ENCODE measurements at places on chromosomes 2 and 18.

GRCh38 chr2:35891528-35891927, 464.1 kb upstream of the CRIM1 start:
- DNase-seq: no peak

GRCh38 chr2:14342313-14342712, 290.2 kb upstream of the LRATD1 start:
- no peak for DNase-seq

DNA sequence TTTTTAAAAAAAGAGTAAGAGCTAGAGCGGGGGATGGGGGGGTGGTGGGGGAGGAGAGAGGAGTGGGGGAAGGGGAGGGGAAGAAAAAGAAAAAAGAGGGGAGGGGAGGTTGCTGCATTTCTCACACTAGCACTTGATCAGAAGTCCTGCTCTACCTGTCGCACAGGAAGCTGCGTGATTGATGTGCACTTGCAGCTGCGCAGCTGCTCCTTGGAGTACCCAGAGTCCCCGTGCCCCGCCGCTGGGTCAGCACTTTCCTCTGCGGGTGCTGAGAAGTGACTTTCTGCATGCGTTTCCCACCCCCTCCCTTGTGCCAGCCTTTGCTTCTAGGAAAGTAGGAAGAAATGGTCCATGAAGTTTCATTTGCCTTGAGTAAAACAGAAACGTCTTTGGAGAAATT, 297.3 kb downstream of the ETAA1 start:
- DNase-seq: no peak

DNA sequence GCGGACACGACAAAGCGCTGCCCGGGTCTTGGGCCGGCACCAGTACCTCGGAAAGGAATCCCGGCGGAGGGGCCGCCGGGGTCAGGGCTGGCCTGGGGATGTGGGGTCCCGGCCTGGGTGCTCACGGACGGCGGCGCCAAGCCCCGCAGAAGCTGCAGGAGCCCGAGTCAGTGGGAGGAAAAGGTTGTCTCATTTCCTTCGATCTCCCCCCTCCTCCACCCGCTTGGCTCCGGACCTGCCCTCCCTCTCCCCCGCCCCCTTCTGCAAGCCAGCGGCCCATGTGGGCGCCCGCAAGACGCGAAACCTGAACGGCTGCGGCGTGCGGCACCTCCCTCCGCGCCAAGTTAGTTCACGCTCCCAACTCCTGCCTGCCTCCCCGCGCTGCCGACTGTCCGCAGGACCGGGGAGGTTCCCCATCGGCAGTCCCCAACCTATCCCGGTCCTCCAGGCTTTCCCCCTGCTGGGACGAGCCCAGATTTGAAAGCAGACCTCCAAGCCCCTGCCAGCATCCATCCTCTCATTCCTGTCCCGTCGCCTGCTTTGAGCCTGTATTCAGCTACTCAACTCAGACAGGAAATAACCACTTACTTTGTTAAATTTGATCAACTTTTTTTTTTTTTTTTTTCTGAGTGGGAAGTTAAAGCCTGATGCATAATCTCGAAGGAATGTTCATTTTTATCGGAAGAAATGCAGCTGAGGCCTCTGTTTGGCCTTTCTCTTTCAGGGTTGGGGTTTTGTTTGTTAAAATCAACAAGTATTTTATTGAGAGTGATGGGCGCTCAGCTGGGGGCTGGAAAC, at the start of gene EVA1A:
TSS of gene EVA1A (minus strand) at position 172 of the 798 bp plus-strand sequence. CDS start 42,799 bp downstream, outside the sequence.
- DNase-seq: no peak

DNA sequence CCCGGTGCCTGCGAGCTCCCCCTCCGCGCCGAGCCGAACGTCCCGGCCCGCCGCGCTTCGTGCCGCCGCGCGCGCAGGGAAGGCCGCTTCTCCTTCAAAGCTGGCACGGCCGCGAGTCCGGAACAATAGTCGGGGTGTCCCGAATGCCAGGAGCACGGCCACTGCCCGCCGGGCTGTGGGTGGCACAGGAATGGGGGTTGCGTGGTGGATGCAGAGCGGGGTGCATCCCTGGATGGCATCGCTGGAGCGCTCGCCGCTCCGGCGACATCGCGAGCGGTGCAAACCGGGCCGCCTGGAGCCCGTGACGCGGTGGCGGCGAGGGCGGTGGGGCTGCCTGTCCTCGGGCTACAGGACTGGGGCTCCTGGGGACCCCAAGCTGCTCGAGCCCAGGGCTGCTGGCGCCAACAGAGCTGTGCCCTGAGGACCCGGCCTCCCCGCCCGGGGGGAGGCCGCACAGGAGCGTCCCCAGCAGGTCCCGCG, 1.1 kb upstream of the SATB2 start:
- peak; percentile 21 for DNase-seq

DNA sequence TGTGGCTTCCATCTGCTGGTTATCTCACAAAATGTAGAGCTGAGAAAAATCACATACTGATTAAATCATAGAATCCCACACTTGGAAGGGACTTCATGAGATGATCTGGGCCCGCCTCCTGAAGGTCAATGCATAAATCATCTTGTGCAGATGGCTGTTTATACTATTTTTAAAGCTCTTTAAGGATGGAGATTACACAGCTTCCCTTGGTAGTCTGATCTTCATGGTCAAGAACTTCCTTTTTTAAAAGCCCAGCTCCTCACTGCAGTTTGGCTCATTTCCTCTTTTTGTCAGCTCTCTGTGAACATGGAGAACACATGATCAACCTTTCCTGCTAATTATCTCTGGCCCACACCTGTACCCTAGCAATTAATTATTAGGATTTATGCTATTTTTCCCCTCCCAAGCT, 25.9 kb downstream of the GCG start:
- no peak for DNase-seq

- DNase-seq: no peak
Observed at GRCh38 chr2:205898744-205899143, 187.2 kb downstream of the INO80D start.

DNA sequence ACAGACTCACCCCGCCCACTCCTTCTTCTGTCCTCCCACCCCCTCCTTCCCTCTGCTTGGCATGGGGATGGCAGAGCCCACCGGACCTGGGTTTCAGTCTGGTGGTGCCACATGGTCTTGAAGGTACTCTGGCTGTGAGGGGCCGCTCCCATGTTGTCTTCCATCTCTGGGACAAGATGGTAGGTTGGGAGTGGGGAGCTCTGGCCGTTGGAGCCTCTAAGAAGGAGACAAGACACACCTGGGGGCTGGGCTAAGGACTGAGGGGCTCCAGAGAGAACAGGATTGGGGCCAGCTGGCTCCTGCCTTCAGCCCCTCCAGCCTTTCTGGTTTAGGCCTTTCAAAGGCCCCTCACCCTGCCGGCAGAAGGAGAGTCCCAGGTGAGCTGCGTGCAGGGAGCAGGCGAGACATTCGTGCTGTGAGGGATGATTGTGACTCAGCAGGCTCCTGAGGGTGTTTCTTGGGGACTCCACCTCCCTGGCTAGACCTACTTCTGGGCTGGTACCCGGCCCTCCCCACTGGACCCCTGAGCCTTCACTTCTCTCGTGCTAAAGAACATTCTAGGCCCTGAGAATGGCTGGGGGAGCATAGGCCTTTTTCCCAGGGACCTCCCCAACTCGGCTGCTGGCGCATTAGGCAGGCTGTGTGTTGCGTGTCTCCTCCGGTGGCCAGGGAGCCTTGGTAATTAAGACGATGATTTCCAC, 128.2 kb upstream of the HAAO start:
- no peak for DNase-seq

GRCh38 chr2:17858064-17858463, 20.4 kb upstream of the KCNS3 start:
- DNase-seq: no peak

DNA sequence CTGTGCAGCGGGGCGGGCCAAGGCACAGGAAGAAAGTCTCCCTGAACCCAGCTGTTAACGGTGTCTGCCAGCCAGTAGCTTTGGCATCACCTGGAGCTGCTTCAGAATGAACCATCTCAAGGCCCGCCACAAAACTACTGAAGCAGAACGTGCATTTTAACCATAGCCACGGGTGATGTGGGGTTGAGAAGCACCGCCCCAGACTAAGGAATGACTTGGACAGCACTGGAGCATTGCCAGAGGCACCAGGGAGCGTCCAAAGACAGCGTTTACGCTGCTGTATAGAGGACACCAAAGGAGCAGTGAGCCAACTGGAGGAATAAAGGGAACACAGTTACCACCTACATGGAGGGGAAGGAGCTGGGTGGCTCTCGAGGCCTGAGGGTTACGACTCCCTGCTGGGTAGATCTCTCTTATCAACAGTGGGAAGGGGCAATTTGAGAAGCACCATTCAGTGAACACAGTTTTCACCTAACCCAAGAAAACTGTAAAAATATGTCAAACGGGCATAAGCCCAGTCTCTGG, 28.4 kb upstream of the LONRF2 start:
- no peak for DNase-seq

DNA sequence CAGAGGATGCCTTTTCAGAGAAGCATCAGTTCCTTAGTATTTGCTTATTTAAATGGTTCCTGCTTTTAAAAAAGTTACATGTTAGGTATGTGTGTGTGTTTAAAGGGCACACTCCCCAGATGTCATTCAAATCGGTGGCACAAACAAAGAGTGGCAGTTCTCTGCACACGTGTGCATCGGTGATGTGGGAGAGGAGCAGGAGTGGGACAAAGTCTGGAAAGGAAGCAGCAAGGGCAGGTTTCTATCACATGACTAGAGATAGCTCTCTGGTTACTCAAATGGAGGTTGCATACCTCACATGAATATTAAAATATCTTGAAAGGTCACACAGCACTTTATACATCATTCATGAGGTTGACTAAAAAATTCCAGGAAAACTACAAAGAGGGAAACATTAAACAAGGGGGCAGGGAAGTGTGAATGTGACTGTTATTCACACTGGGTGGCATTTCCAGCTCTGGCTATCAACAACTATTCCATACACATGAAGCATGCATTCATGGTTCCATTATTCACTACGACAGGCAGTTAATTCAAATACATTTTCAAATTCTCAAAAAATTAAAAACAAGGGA, 64.7 kb downstream of the SEPTIN10 start:
- no peak for DNase-seq

- no peak for DNase-seq
Observed at GRCh38 chr2:146659976-146660375, 1184.9 kb upstream of the ACVR2A start.

DNA sequence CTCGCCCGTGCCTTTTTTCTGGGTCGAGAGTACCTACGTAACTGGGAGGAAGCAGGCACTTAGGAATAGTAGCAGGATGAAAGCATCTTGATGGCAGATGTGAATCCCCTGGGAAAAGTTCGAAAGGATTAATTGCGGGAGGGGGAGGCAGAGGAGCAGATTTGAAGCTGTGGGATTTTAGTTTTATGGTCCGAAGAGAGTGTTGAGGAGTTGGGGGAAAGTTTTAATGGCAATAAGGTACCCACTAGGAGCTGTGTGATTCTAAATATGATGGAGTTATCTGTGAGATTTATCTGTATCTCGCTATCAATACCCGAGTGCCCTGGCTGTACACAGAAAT, 1.1 kb downstream of the AGFG1 start:
- DNase-seq: no peak

All from HL-60 (cell line).